ENCODE measurements at places on chromosomes 5 and 9. TPM values are rescaled to one million over a fixed set of nuclear protein-coding genes. Genes with fewer than 3 reads are reported as not detected.

Gene KIF24
- total RNA-seq, result 3.5 TPM

Gene AQP7
- total RNA-seq, result not detected

Gene FGF10
- not detected for total RNA-seq

Gene NDUFA8
- total RNA-seq, result 27.4 TPM

Gene CDH10
- 0.97 TPM for total RNA-seq

Gene ANKRD31
- under 0.01 TPM for total RNA-seq

Gene GDNF
- 0.43 TPM for total RNA-seq

All from fibroblast of villous mesenchyme (primary cell).